Activated naive CD8-positive, alpha-beta T cell treated with anti-CD3 and anti-CD28 coated beads for 36 hours (primary cell): ENCODE measurements at places on chromosomes 11 and 22. TPM values are rescaled to one million over a fixed set of nuclear protein-coding genes. Genes with fewer than 3 reads are reported as not detected.

DNA sequence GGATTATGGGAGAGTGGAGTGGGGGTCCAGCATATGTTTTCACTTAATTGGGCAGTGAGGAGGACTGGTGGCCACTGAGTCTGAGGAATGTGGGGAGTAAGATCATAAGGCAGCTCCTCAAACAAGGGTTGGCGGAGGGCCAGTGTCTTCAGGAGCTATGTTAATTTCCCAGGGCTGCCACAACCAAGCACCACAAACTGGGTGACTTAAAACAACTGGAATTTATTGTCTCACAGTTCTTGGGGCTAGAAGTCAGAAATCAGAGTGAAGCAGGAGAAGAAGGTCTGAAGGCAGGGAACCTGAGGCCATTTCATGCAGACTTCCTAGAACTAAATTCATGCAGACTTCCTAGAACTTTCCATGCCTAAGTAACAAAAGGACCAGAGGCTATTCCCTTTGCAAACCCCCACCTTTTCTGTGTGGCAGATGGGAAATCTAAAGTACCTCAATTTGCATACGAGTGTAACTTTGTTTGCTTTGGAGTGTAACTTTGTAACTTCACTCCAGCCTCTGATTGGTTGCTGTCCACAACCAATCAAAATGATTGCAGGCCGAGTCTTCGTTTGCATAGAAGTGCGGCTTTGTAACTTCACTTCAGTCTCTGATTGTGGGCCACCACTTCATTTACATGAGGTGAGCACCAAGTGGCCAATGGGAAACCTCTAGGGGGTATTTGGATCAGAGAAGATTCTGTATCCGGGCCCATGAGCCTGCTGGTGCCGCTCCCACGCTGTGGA, 50.5 kb upstream of the ZBED5 start:
- no peak for DNase-seq

DNA sequence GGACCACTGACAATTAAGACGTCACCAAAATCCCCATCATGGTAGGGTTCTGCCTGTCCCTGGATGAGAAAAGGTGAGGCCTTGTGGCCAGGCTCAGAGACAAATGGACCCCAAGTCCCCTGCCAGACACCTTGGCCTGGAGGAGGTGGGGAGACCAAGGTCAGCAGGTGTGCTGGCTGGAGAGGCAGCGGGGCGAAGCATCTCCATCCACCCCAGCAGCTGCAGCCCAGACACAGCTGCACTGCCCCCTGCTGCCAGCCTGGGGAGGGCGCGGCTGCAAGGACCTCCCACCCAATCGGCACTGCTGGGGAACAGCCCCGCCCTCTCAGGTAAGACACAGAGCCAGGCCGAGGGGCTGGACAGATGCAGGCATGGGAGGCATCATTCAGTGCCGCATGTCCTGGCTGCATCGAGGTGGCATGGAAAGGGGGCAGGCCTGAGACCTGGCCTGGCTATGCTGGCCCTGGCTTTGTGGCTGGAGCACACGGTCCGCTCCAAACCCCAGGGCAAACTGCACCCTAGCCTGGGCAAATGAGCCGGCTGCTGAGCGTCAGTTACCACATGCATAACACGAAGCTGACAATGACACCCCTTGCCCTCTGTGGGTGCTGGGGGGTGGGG, 12.2 kb upstream of the MFNG start:
- DNase-seq = peak; percentile 81

Gene MRGPRE
- total RNA-seq = not detected

Gene CDKN1C
- total RNA-seq = 1.0 TPM

Gene SLC2A11
- 5.2 TPM for total RNA-seq

Gene TYR
- not detected for total RNA-seq
